HFFc6 (cell line): ENCODE measurements at places on chromosomes 4 and X.

DNA sequence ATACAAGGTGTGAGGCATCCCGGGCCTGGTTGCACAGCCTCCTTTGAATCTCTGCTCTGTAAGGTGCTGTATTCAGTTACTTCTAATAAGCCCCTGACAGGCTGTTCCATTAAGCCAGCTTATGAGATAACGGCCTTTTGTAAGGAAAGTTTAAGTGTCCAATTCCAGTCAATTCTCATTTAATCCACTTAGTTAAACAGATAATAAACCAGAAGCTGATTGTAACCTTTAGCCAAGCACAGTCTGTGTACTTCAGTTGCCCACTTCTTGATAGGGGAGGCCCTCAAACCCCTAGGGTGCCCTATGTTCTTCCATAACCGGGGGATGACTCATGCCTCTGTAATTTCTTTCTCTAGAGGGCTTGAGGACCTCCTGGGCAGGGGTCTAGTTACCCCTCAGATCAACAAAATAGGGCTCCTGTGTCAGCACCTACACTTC lies 63.4 kb downstream of the RASL11B start:
- no peak overlapping the region for H3K27ac ChIP-seq
- H3K4me3 ChIP-seq = no peak overlapping the region
- no peaks in the 10 kb centered on the region for H3K27me3 ChIP-seq
- no peak for DNase-seq
- H3K4me1 ChIP-seq = no peaks in the 10 kb centered on the region

GRCh38 chr4:158300012-158300411 lies 89.7 kb downstream of the TMEM144 start:
- H3K27ac ChIP-seq = no peak overlapping the region
- H3K4me1 ChIP-seq = peaks cover 21% of the 10 kb centered on the region
- no peak for DNase-seq
- H3K36me3 ChIP-seq = no peaks in the 10 kb centered on the region

- DNase-seq = no peak
- no peaks in the 10 kb centered on the region for H3K4me1 ChIP-seq
- no peak overlapping the region for H3K4me3 ChIP-seq
Measured at GRCh38 chrX:77276742-77277141, 170.4 kb upstream of the FGF16 start.

GRCh38 chr4:180827232-180828009 lies 1415.8 kb upstream of the TENM3 start:
- no peaks in the 10 kb centered on the region for H3K36me3 ChIP-seq
- peak overlapping the region; percentile 89 for H3K4me3 ChIP-seq
- H3K4me1 ChIP-seq = peaks cover 13% of the 10 kb centered on the region
- peak; percentile 2 for DNase-seq
- H3K27me3 ChIP-seq = peaks cover 1% of the 10 kb centered on the region; the same call in 1 of the 2 replicates
- peak overlapping the region; percentile 85 for H3K27ac ChIP-seq

GRCh38 chr4:35500812-35501211 lies 743.5 kb downstream of the ARAP2 start:
- H3K27me3 ChIP-seq = no peaks in the 10 kb centered on the region
- no peaks in the 10 kb centered on the region for H3K4me1 ChIP-seq
- H3K4me3 ChIP-seq = no peak overlapping the region
- DNase-seq = no peak
- H3K27ac ChIP-seq = no peak overlapping the region

DNA sequence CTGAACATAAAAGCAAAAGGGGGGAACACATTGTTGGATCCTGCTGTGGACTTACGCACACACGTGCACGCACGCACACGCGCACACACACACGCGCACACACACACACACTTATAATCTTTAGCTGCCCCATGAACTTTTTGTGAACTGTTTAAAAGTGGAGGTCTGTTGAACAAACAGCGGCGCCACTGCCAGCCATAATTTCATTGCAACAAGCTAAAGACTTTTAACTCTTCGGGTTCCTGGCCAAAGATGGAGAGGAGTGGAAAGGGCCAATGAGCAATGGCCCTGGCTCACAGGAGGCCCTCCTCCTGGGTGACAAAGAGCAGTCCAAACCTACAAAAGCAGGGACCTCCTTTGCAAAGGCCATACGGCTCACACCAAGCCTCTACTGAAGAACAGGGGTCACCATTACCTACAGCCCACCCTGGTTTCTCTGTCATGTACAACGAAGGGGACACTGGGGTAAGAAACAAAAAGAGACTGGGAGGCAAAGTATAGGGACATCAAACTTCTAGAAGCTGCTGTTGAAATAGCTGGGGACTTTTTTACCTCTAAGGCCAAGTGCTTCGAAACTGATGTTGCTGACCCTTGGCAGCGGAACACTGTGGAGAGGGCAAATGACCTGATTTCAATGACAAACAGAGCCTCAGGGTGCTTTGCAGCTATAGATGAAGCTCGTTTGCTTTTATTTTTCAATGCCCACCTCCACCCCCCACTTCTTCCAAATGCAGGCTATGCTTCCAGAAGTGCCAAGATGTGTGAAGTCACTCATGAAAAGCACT lies 16.7 kb downstream of the BCOR start:
- H3K27me3 ChIP-seq = no peaks in the 10 kb centered on the region; the same call in none of the 2 replicates
- H3K36me3 ChIP-seq = no peaks in the 10 kb centered on the region
- DNase-seq = no peak
- H3K27ac ChIP-seq = no peak overlapping the region

GRCh38 chrX:18377796-18378195 lies 23.3 kb upstream of the SCML2 start:
- H3K27ac ChIP-seq = no peak overlapping the region
- peak; percentile 10 for DNase-seq
- H3K36me3 ChIP-seq = no peaks in the 10 kb centered on the region
- H3K4me3 ChIP-seq = no peak overlapping the region

- peaks cover 6% of the 10 kb centered on the region for H3K27me3 ChIP-seq
- H3K4me1 ChIP-seq = peaks cover 29% of the 10 kb centered on the region
- H3K4me3 ChIP-seq = no peak overlapping the region
- no peak overlapping the region for H3K27ac ChIP-seq
- H3K36me3 ChIP-seq = no peaks in the 10 kb centered on the region
- DNase-seq = peak; percentile 50
Measured at GRCh38 chr4:7073526-7074390, 5.9 kb upstream of the GRPEL1 start.

DNA sequence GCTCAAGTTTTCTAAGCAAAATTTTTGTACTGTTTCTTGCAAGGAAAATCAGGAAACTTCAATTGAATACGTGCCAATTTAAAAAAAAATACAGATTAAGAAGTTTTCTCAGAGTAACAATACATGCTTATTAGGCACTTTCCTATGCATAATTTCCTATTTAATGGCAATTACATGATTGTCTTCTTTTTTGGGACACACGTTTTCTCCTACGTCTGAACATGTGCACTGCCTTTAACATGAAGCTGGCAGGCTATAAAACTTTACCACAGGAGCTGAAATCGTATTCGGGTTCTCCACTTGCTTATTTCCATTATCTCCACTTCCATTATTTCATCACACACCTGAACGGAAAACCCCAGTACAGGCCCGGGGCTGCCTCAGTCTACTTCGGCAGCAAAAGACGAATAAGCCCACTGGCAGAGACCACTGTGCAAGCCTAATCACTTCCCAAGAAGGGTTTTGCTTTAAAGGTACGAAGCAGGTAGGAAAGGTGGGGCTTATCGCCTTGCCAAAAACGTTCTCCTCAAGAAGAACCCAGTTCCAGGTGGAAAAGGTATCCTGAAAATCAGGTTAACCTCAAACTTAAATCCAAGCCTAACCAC lies 575 bp downstream of the RCHY1 start:
- peaks cover 9% of the 10 kb centered on the region for H3K4me1 ChIP-seq
- H3K36me3 ChIP-seq = peaks cover 30% of the 10 kb centered on the region
- DNase-seq = no peak
- H3K4me3 ChIP-seq = no peak overlapping the region; the same call in 1 of the 2 replicates
- H3K27me3 ChIP-seq = no peaks in the 10 kb centered on the region

DNA sequence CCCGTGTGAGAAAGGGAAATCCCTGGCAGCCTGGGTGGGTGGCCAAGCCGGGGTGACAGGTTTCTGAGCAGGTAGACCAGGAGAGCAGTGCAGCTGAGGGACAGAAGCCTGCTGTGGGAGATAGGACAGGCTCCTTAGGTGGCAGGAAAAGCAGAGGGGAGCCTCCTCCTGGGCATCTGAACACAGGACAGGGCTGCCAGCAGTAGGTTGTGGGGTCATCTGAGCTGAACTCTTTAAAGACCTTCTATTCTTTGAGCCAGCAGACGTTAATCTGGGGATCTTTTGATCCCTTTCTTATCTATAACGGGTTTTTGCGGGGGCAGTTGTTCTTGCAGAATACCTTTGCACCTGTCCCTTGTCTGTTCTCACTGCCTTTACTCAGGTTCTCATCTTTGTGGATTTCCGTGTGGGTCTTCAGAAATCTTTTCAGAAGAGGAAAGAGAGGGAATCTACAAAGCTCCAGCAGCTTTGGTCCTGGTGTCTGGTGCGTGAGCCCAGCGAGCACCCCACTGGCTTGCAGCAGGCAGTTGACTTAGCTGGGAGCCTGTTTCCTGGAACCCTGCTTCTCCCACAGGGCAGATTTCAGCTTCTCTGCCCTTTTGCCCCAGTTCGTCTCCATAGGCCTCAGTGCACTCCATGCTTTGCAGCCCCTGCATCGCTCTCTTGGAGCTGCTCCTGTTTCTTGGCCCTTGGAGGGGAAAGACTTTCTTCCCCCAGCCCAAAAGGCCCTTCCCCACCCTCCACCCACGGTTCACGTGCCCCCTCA lies 35.8 kb upstream of the TADA2B start:
- H3K27ac ChIP-seq = no peak overlapping the region
- H3K27me3 ChIP-seq = no peaks in the 10 kb centered on the region
- H3K4me3 ChIP-seq = no peak overlapping the region
- no peak for DNase-seq
- H3K4me1 ChIP-seq = no peaks in the 10 kb centered on the region
- H3K36me3 ChIP-seq = peaks cover 17% of the 10 kb centered on the region

DNA sequence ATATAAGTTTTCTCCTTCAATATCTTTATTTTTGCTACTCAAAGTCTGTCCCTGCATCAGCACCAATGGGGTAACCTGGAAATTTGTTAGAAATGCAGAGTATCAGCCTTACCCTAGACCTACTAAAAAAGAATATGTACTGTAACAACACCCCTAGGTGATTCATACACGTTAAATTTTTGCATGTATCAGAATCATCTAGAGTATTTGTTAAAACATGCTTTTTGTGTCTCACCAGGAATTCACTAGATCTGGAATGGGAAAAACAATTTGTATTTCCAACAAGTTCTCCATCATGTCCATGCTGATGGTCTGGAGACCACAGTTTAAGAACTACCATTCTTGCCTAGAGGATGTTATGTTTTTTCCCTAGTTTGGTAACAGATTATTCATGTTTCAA lies 196.0 kb upstream of the EDNRA start:
- H3K36me3 ChIP-seq = no peaks in the 10 kb centered on the region
- H3K4me1 ChIP-seq = no peaks in the 10 kb centered on the region
- DNase-seq = no peak

DNA sequence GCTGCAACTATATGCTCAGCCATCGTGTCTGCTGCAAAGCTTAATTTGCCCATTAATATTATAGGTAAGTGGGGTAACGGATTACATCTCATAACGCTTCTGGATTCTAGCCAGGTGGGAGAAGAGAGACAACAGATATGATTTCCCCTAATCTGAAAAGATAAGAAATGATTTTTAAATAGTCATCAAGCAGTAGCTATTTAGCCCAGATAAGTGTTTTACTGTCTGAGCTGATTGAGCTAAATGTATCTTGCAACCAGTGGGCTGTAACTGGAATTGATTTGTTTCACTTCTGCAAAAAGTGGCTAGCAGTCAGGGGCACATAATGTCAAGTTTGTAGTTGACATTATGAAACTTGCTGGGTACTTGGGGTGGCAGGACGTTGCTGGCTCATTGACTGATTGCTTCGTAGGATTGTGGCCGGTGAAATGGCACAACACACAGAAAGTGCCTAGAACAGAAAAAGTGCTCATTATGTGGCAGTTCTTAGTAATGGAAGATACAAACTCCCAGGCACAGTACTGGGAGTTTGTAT lies 18.5 kb downstream of the LAP3 start:
- H3K27ac ChIP-seq = no peak overlapping the region
- peaks cover 5% of the 10 kb centered on the region for H3K36me3 ChIP-seq
- H3K27me3 ChIP-seq = no peaks in the 10 kb centered on the region; the same call in 1 of the 2 replicates
- H3K4me1 ChIP-seq = no peaks in the 10 kb centered on the region
- H3K4me3 ChIP-seq = no peak overlapping the region
- DNase-seq = no peak

GRCh38 chr4:95676190-95676589 lies 127.4 kb upstream of the UNC5C start:
- H3K4me3 ChIP-seq = no peak overlapping the region
- DNase-seq = no peak
- no peaks in the 10 kb centered on the region for H3K27me3 ChIP-seq
- peaks cover 3% of the 10 kb centered on the region for H3K36me3 ChIP-seq
- no peak overlapping the region for H3K27ac ChIP-seq
- no peaks in the 10 kb centered on the region for H3K4me1 ChIP-seq

DNA sequence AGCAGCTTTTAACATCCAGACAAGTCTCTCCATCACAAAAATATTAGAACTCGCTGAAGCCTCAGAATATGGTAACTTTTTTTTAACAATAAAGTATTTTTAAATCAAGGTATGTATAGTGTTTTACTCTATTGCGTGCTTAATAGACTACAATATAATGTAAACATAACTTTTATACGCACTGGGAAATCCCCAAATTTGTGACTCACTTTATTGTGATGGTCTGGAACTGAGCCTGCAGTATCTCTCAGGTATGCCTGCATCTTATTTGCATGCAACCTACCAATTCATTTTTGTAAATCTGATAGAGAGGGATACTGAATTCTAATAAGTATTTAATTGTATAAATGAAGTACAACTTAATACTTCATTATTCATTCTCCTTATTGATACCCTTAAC lies 823.5 kb downstream of the ADGRL3 start:
- H3K27me3 ChIP-seq = no peaks in the 10 kb centered on the region
- H3K36me3 ChIP-seq = no peaks in the 10 kb centered on the region
- H3K4me3 ChIP-seq = no peak overlapping the region
- no peaks in the 10 kb centered on the region for H3K4me1 ChIP-seq
- no peak for DNase-seq
- no peak overlapping the region for H3K27ac ChIP-seq

DNA sequence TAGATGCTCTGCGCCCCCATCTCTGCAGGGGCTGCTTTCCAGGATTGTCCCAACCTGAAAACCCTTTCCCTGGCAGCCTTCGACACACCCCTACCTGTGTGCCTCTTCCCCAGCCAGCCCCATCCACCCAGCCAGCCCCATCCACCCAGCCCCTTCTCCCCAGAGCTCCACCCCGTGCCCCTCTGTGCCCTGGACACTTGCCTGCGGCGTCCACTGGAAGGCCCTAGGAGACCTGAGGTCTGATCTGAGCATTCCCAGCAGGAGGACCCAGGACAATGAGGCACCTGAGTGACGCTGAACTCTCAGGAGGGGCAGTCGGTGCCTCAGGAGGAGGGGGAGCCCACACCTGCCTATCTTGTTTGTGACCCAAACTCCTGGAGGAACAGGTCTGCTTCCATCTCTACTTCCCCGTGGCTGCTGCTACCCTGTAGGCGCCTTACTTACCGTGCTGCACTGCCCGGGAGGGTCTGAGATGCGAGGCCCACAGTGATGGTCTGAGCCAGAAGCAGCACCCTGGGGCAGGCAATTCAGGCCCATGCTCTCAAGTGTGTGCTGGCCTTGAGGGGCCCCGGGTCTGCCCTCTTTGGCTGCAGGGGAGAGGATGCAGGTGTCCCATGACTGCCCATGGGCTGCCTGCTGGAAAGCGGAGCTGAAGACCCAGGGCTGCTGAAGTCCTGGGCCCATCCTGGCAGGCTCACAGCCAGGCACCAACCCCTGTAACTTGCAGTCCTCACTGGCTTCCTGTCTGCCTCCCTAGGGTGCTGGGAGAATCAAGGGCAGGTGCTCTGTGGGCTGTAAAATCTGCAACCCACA lies 4.9 kb downstream of the LRPAP1 start:
- DNase-seq = no peak
- no peaks in the 10 kb centered on the region for H3K36me3 ChIP-seq
